MCF 10A (cell line): ENCODE measurements at places on chromosomes 2 and 18. TPM values are rescaled to one million over a fixed set of nuclear protein-coding genes. Genes with fewer than 3 reads are reported as not detected.
A peak's percentile ranks its signal among the peaks of the same experiment; 100 is the strongest.

- no peak overlapping the region for H3K27ac ChIP-seq
- no peaks in the 10 kb centered on the region for H3K27me3 ChIP-seq
- H3K4me1 ChIP-seq, result peaks cover 14% of the 10 kb centered on the region
- H3K4me3 ChIP-seq, result no peak overlapping the region
Observed at GRCh38 chr2:20602803-20603202, 48.1 kb downstream of the HS1BP3 start.

- DNase-seq, result no peak
- peaks cover 29% of the 10 kb centered on the region for H3K4me1 ChIP-seq
- no peak overlapping the region for H3K4me3 ChIP-seq
- peaks cover 10% of the 10 kb centered on the region for H3K27me3 ChIP-seq
- H3K27ac ChIP-seq, result no peak overlapping the region
Observed at GRCh38 chr2:232458661-232459418, 2.9 kb downstream of the ALPI start.

Gene HOXD13
- not detected in 2 replicates for total RNA-seq

DNA sequence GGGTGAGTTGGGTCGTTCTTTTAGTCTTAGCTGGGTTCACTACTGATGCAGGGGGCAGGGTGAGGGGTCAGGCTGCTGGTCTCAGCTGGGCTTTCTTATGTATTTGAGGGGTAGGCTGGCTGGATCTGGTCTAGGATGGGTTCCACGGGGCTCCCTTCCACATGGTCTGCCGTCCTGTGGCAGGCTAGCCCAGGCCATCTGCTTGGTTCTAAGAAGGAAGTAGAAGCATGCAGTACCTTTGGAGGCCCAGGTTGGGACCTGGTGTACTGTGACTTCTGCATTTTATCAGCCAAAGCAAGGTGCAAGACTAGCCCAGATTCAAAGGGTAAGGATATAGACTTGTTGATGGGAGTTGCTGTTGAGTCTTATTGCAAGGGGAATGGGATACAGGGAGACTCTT lies 35.5 kb upstream of the MGAT5 start:
- H3K36me3 ChIP-seq, result peaks cover 6% of the 10 kb centered on the region
- no peak overlapping the region for H3K4me3 ChIP-seq
- no peaks in the 10 kb centered on the region for H3K27me3 ChIP-seq
- no peak overlapping the region for H3K27ac ChIP-seq
- H3K4me1 ChIP-seq, result peaks cover 18% of the 10 kb centered on the region

GRCh38 chr18:56390626-56391025 lies 247.8 kb downstream of the TXNL1 start:
- H3K4me3 ChIP-seq, result no peak overlapping the region
- no peaks in the 10 kb centered on the region for H3K4me1 ChIP-seq
- DNase-seq, result no peak
- no peaks in the 10 kb centered on the region for H3K27me3 ChIP-seq
- no peak overlapping the region for H3K27ac ChIP-seq

Gene NGEF
- 2.7 and 7.4 TPM in 2 replicates for total RNA-seq

Gene TUBA4B
- total RNA-seq, result not detected in 2 replicates

DNA sequence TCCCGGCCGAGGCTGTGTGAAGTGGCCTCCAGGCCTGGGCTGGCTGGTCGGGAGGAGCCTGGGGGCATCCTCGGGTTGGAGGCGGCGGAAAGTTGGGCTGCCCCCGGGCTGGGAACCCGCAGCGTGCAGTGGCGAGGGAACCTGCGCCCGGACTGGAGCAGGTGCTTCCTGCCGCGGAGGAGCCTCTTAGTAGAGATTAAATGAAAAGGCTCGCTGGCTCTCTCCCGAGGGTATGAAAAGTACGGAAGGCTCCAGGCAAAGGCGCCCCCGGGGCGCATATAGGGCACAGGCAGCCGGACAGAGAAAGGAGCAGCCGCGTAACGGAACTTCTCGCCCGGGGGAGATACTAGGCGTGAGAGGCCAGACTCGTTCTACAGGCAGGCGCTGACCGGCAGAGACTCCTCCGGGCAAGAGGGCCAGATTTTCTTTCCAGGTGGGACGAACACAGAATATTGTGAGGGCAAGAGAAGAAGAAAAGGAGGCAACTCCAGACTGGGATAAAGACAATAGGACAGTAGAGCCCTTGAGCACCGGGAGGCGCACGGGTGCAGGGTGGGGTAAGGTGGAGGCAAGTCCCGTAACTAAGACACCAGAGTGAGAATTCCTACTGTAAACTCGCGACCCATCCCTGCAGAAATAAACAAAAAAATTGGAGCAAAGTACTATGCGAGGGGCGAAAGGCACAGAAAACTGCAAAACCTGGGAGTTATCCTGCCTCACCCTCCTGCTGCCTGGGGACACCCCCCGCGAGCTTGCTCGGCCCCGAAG lies 816 bp downstream of the CDH2 start:
- peak overlapping the region; percentile 10 for H3K27ac ChIP-seq
- peak overlapping the region; percentile 84 for H3K4me3 ChIP-seq
- H3K36me3 ChIP-seq, result no peaks in the 10 kb centered on the region
- DNase-seq, result peak; percentile 38
